ENCODE measurements at places on chromosomes 1 and 21. TPM values are rescaled to one million over a fixed set of nuclear protein-coding genes. Genes with fewer than 3 reads are reported as not detected.
A peak's percentile ranks its signal among the peaks of the same experiment; 100 is the strongest.

- DNase-seq = no peak
These were observed 6.1 kb downstream of the LDLRAP1 start for GRCh38 chr1:25549273-25550154.

GRCh38 chr1:19689856-19690255 is 25.2 kb downstream of the HTR6 start:
- DNase-seq = no peak

- DNase-seq = peak; percentile 66
These were observed 27.5 kb downstream of the OVGP1 start for GRCh38 chr1:111399792-111400610.

The CFHR3 gene
- 0.86 TPM for total RNA-seq

DNA sequence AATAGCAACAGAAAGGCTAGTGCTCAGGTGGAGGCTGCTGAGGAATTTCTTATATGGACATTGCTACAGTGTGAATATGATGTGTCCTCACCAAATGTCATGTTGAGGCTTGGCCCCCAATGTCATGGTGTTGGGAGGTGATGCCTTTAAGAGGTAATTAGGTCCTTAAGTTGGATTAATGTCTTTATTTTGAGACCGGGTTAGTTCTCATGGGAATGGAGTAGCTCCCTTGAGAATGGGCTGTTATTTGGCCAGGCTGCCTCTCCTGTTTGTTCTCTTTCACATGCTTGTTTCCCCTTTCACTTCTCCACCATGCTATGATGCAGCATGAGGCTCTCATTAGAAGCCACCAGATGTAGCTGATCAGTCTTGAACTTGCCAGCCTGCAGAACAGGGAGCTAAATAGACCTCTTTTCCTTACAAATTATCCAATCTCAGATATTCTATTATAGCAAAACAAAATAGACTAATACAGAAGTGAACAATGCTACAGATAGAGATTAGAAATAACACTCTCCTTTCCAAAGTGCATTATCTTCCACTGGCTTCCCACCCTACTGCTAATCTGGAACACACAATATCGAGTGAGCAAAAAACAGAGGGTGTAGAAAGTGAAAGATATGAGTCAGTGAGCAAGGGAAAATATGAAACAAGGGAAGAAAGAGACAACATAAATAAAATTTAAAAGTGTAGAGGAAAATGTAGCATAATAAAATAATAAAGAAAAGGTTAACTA is 160.2 kb downstream of the NTMT2 start:
- DNase-seq = no peak
